ENCODE measurements at places on chromosomes 1 and 21.

DNA sequence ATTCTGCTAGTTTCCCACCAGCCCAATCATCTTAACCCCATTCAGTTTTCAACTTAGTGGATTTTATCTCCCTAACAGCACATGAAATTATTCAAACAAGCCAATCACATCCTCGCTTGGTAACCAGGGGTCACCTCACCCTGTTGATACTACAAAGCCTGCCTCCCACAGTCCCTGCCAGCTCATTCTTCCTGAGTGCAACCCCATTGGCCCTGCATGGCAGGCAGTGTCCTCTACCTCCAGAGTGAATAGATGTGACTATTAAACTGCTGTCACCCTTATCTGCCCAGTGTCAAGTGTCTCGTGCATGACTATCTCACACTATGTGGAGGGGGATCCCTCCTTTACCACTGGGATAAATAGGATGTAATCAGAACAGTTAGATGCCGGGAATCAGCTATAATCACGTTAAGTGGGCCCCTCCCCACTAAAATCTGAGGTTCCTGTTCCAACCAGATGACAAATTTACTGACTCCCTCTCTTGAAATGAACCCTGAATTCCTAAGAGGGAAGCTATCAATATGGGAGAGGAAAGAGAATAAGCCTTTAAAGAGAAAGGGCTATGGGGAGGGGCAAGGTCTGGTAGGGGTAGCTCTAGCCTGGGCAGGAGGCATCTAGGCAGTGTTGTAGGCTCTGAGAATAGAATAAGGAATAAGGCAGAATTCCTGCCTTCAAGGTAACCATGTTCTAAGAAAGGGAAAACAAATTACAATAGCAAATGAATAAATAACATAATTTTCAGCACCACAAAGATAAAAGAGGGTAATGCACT, 155.9 kb downstream of the SLC30A10 start:
- no peak for DNase-seq

DNA sequence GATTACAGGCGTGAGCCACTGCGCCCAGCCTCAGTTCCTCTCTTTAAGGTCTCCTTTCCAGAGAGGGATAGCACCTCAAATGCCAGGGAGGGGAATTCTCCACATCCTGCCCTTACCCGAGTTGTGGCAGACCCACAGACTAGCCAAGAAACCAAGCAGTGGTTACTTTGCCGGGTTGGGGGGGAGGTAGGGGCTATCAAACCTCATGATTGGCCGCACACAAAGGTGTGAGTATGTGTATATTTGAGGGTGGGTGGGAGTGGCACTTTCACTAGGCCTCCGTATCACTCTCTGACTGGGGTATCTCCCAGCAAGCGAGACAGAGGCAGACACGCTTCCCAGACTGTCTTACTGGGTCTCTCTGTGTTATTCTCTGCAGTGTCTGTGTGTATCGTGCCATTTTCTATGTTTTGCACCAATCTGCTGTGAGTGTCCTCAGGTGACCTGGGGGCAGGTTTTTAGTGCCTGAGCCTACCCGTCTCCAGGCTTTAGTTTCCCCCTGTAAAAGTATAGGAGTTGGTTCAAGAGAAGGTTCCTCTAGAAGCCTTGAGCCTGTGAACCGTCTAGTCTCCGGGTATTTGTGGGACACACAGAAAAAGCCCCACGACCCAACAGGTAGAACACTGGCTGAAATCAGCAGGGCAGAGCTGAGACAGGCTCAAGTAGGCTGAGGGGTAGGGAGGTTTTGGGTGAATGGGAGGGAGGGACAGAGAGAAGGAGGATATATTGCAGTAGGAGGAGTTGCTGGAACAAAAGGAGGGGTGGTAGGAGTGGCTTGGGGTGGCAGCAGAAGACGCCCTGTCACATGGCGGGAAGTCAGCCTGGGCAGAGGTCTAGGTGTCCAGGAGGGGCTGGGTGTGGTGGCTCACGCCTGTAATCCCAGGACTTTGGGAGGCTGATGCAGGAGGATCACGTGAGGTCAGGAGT, 10.3 kb downstream of the LMNA start:
- DNase-seq = peak; percentile 74

GRCh38 chr1:185739967-185740366, 5.8 kb downstream of the HMCN1 start:
- DNase-seq = no peak

GRCh38 chr1:117150316-117150715, 28.8 kb upstream of the TRIM45 start:
- DNase-seq = peak; percentile 16

GRCh38 chr1:213772128-213773063, 215.4 kb upstream of the PROX1 start:
- DNase-seq = no peak

- no peak for DNase-seq
Measured at GRCh38 chr21:38301321-38302214, 44.8 kb downstream of the KCNJ15 start.

DNA sequence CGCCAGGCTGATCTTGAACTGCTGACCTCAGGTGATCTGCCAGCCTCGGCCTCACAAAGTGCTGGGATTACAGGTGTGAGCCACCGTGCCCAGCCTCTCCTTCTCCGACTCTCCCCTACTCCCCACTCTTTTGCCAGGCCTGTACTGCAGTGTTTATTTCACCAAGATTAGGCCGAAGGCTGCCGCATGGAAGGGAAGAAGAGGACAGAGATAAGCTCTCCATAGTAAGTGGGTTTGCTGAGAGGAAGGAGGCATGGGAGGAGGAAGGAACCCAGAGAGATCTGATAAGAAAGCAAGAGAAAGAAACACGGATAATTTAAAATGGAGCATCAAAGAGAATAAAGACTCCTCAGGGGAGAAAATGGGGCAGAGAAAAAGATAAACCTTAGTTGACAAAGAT, 8.7 kb downstream of the PTCH2 start:
- DNase-seq = no peak

DNA sequence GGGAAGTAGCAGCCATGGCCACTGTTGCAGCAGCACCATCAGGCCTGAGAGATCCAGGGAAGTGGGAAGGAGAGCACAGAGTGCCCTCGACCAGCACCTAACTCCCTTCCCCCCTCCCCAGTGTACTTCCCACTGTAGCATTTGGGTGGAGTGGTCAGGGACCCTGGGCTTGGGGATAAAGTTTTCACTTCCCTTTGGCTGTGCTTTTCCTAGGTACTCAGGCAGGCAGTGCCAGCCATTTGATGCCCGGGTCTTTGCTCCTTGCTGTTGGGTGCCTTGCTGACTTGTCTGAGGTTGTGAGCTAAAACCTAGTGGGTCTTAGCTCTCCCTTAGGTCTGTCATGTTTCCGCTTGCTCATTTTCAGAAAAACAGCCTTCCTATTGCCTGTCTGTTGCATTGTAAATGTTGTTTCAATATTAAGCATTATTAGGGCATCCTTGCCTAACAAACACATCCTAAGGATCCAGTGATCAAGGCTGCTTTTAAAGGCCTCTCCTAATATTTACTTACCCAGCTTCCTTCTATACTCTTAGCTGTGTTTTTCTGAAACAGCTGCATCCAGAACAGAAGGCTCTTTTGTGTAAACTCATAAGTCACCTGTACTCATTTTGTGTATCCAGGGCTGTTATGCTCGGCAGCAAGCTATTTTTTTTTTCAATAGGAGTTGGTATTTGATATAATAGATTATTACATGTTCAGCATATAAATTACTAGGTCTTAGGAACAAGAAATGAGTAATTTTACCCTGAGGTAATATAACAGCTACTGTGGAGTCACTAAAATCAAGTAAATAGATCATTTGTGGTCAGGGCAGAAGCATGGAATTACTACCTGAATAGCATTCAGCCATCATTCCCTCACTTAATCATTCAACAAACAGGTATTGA, 418.6 kb upstream of the PROX1 start:
- no peak for DNase-seq

- DNase-seq = no peak
Measured at GRCh38 chr1:33456502-33456886, 16.0 kb upstream of the ZSCAN20 start.

DNA sequence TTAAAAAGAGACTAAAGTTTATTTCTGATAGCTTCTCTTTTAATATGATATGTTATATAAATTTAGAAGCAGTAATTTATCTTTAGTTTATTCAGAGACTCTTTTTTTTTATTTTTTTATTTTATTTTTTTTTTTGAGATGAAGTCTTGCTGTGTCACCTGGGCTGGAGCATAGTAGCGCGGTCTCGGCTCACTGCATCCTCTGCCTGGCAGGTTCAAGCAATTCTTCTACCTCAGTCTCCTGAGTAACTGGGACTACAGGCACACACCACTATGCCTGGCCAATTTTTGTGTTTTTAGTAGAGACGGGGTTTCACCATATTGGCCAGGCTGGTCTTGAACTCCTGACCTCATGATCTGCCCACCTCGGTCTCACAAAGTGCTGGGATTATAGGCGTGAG, 89.6 kb downstream of the DISP1 start:
- no peak for DNase-seq

GRCh38 chr1:98405581-98406074, 255.9 kb upstream of the SNX7 start:
- no peak for DNase-seq

DNA sequence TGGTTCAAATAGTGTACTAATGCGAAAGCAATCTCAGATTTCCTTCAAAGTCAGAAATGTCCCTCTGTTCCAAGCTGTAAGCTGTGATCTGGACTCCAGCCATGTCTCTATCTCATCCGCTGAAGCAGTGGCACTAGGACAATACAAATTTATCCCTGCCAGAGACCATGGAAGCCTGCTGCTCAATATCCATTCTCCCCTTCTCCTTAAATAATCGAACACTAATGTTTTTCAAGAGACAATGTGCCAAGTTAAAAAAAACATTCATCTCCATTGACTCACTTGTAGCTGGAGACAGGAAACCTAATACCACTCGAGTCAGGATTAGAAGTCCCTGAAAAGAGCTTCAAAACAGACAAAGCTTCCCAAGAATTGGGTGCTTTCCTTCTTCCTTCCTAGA, 38.5 kb upstream of the PGBD5 start:
- no peak for DNase-seq

DNA sequence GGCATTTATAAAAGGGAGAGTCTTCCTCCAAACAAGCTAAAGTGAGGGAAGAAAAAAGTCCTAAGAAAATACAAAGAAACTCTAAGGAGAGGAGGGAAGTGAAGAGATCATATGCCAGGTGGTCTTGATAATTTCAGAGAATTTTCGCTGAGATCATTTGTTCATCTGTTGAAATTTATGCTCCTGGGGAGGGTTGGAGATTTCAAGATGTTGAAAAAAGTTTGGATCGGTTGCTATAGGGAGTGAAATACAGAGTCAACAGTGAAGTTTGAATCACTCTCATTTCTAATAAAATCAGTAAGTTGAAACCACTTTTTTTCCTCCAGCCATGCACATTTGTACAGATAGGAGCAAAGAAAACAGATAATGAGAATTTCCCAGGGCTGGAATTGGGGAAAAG, 299.1 kb upstream of the ADAMTS5 start:
- DNase-seq = no peak

GRCh38 chr1:225635649-225636048, 17.3 kb downstream of the ENAH start:
- DNase-seq = peak; percentile 58

GRCh38 chr1:23521588-23521987, 9.4 kb downstream of the E2F2 start:
- DNase-seq = no peak

DNA sequence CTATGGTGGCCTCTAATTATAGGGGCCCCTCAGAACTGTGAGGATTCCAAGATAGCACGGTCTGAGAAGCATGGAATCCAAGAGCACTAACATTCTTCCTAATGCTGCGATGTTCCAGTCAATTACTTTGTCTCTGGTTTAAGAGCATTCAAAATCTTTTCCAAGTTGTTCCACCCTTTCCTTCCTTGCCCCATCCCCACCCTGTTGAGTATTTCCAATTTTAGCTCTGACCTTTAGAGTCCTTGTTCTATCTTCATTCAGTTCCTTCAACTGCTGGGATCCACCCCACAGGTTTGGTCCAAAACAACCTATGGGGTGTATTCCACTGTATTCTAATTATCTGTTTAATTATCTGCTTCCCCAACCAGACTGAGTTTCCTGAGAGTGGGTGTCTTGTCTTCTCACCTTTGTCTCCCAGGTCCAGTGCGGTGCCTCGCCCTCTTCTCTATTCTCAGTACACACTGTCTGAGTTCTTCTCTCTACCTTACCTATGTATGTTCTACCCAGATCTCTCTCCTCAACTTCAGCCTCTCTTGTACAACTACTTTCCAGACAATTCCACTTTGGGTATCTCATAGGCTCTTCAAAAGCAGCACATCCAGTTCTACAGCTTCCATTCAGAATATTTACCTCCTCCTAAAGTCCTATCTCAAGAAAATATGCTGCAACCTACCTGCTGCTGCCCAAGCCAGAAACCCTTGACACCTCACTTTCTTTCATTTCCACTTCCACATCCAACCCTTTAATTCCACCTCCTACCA, 25.0 kb upstream of the BCL9 start:
- no peak for DNase-seq

DNA sequence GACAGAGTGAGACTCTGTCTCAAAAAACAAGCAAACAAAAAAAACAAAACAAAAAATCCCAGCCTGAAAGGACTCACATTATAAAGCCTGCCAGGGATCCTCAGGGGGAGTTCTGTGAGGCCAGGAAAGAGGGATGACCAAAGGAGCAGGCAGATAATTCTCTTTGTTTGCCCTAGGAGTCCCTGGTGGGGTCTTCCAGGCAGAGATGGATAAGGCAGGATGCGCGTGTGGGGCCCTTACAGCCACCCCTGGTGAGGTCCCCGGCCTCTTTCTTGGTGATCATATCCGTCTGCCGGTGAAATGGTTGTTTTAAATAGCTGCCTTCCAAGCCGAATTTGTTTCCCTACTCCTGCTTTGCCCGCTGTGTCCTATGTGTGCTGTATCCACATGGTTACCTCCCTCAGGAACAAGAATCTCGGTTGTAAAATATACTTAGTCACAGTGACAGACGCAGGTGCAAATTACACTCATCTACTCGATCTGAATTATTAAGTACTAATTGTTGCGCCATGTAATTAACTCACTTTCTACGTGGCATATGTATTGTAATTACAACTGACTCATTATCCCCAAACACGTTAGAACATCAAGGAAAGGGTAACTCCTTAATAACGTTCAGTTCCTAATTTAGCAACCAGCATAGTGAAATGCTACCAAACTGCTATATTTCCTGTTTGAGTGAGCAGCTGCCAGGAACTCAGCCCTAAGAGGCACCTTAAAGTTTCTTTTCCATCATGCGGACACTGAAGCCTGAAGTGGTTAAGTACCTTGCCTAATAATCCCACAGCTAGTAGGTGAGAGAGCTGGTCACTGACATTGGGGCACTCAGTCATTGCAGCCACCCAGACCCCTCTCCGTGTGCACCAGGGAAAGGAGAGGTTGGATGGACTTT, 106.4 kb downstream of the ZSCAN20 start:
- no peak for DNase-seq

- no peak for DNase-seq
Measured at GRCh38 chr21:15520811-15521643, 208.8 kb upstream of the USP25 start.

DNA sequence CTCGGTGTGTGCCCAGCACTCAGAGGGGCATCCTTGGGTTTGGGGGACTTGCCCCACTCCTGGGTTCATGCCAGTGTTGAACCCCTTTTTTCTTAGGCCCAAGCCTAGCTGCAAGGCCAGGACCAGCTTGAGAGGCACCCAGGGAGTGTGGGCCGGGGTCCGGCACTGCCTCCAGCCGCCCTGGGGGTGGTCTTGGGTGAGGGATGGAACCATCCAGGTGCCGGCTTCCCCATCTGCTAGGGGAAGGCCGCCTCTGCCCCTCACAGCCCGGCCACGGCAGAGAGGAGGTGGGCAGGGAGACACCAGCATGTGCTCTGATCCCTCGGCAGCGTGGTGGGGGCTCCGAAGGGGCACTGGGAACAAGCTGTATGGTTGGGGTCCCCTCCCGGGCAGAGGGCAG, 50.2 kb upstream of the ARHGEF16 start:
- DNase-seq = no peak

All from AG10803 (cell line).